Calu3 (cell line): ENCODE measurements at places on chromosomes 5 and 9.

- DNase-seq = no peak
Observed at GRCh38 chr5:156800929-156801328, 49.2 kb upstream of the PPP1R2B start.

DNA sequence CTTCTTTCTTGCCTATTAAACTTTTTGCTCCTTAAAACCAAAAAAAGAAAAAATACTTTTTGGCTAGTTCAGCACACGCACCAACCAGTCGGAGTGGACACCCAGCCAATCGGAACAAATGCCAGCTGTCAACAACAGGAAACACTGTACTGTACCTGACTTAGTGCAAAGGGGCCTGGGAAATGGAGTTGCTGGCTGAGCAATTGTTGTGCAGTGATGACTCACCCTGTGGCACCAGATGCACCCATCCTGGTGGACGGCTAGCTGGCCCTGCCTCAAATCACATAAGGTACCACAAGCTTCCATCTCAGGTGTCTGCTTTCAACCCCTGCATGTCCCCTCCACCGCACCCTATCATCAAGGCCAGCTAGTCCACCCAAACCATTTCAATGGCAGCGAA, 20.9 kb downstream of the FOXE1 start:
- DNase-seq = peak; percentile 18

DNA sequence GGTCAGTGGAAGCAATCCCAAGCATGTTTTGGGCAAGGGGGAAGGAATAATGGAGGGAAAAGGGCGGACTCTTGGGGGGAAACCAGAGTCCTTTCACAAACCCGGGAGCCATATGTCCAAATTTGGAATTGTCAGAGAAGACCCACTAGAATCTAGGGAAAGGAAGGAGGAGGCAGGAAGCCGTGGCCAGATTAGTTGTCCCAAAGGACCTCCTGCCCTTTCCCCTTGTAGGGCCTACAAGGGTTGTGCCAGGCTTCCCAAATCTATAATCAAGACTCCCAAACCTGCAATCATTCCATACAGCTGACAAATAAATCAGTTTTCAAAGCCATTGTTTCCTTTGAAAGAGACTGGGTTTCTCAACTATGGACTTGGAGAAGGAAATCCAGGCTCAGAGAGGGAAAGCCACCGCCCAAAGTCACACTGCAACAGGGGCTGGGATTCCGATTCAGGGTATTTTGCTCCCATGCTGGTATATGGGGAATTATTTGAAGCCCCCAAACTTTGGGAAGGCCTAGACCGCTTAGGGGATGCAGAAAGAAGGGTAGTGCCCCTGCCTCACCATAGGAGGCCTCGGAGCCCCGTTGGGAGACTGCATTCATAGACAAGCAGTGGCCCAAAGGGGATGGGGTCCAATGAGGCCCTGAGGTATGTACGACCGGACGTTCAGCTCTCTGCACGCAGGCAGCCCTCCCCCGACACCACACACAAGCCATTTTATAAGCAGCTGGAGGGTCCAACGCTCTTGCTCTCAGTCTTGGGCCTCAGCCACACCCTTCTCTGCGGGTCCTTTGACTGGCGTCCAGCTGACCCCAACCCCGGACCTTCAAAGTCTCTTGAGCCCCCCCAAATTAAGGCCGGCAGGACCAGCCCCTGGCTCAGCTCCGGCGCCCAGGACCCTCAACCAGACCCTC, 815 bp downstream of the ANXA6 start:
- DNase-seq = no peak

- DNase-seq = no peak
Observed at GRCh38 chr5:26940994-26941393, 97.4 kb downstream of the CDH9 start.

DNA sequence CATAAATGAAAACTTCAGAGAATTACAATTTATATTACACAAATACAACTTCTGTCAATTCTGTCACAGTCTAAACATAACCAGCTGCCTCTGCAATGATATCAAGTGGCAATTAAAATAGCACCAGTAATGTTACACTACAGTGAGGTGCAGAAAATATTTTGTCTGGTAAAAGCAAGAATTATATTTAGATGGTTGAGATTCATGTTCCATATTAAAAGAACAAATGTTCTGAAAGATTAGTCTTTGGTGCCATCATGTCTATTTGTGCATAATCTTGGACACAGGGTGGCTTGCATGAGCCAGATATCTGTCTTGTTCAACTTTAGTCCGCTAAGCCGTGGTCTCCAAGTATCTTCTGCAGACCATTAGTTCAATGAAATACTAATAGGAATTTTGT, 29.0 kb upstream of the PRR16 start:
- DNase-seq = no peak

DNA sequence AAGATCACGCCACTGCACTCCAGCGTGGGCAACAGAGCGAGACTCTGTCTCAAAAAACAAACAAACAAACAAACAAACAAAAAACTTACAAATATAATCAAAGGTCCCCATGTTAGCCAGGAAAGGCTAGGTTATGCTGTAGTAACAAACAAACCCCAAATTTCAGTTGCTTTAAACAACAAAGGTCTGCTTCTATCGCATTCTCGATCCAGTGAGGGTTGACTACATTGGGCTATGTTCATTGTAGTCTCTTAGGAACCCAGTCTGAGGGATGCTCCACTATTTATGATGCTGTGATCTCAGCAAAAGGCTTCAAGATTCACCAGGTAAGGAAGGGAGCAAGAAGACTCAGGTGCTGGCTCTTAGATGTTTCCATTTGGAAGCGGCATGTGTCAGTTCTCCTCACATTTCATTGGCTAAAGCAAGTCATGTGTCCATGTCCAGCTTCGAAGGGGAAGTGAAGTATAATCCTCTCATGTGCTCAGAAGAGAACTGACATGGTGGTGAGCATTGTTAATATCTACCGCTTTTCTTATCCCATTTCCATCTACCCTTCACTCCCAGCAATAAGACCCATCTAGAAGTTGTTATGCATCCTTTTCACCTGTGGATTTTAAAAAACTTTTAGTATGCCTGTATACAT, 26.5 kb upstream of the NEK6 start:
- DNase-seq = no peak

GRCh38 chr9:29203244-29203930, 1630.1 kb upstream of the C9orf72 start:
- no peak for DNase-seq

- no peak for DNase-seq
Observed at GRCh38 chr9:81427870-81428269, 261.5 kb downstream of the TLE1 start.

GRCh38 chr5:83151821-83152220, 74.5 kb downstream of the XRCC4 start:
- no peak for DNase-seq

- no peak for DNase-seq
Observed at GRCh38 chr5:167658889-167659288, 632.6 kb upstream of the WWC1 start.

DNA sequence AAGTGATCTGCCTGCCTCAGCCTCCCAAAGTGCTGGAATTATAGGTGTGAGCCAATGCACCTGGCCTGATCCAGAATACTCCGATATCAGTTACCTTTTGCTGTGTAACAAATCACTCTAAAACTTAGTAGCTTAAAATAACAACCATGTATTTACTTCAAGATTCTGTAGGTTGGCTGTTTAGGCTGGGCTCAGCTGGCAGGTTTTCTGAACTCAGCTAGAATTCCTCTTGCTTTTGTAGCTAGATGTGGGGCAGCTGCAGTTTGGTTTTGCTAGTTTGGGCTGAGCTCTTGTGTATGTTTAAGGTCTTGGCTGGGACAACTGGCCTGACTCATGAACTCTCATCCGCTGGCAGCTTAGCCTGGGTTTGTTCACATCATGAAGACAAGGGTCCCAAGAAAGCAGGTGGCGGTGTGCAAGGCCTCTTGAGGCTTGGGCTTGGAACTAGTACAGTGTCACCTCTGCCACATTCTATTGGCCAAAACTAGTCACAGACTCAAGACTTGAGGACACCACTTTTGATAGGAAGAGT, 138.3 kb upstream of the SHB start:
- DNase-seq = no peak

DNA sequence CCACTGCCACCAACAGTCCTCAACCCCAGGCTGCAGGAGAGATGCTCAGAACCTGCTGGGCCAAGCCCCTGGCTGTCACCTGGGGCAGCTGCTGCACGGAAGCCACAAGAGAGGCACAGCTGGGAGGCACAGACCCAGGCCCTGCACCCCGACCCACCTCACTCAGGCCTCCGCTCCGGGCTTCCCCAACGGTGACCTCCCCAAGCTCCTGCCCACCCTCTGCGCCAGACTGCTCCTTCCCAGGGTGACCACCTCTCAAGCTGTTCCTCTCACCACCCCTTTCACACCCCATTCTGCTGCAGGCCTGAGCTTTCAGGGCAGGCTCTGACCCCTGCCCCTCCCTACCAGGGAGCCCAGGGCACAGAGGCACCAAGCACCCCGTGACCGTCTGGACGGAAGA, 33.0 kb downstream of the VAV2 start:
- DNase-seq = no peak
